ENCODE measurements at places on chromosomes 12 and 14.
A peak's percentile ranks its signal among the peaks of the same experiment; 100 is the strongest.

GRCh38 chr12:105229371-105229770 lies 6.6 kb downstream of the APPL2 start:
- DNase-seq, result no peak

GRCh38 chr12:113852264-113852663 lies 113.9 kb downstream of the RBM19 start:
- DNase-seq, result no peak

- DNase-seq, result no peak
Measured at GRCh38 chr12:120905856-120906384, 1.8 kb upstream of the SPPL3 start.

GRCh38 chr12:104163631-104164030 lies 25.6 kb upstream of the NFYB start:
- DNase-seq, result no peak

DNA sequence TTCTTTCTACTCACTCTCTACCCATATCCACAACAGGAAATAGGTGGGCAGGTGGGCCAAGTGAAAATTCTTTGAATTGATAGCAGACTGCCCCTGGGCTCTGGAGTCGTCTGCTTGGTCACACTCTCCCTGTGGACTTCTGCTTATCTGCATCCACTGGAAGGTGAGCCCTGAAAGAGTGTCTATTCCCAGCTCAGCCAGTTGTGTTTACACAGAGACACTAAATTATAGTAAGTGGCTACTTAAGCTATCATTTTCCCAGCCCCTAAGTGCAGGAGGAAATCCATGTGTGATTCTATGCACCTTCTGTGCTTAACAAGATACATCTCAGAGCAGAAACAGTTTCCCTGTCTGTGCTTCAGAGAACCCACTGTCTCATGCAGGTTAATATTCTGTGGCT lies 338.4 kb downstream of the FUT8 start:
- no peak for DNase-seq

DNA sequence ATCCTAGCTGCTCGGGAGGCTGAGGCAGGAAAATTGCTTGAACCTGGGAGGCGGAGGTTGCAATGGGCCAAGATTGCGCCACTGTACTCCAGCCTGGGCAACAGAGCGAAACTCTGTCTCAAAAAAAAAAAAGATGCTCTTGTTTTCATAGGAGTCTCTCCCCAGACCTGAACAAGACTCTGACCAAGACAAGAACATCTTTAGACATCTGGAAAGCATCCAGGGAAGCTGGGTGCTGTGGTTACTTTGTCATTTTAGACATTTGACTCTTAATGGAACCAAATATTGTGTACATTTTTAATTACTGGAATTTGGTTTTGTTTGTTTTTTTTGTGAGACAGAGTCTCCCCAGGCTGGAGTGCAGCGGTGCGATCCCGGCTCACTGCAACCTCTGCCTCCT lies 21.1 kb upstream of the ATF1 start:
- no peak for DNase-seq

DNA sequence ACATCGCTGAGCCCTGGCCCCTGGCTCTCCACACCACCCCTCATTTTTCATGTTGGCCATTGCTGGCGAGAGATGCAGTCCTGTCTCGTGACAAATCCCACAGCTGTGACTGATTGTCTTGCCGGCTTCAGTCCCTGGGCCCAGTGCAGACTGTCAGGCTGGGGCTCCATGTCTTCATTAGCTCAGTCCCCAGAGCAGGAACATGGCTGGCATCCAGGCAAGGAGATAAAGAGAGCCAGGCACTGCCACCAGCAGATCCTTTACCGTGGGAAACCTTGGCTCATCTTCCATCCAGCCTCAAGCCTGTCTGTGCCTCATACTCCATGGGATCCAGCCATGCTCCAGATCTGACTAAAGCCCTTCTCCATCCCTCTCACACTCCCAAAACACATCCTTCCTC lies 284.7 kb upstream of the FKBP4 start:
- DNase-seq, result no peak

DNA sequence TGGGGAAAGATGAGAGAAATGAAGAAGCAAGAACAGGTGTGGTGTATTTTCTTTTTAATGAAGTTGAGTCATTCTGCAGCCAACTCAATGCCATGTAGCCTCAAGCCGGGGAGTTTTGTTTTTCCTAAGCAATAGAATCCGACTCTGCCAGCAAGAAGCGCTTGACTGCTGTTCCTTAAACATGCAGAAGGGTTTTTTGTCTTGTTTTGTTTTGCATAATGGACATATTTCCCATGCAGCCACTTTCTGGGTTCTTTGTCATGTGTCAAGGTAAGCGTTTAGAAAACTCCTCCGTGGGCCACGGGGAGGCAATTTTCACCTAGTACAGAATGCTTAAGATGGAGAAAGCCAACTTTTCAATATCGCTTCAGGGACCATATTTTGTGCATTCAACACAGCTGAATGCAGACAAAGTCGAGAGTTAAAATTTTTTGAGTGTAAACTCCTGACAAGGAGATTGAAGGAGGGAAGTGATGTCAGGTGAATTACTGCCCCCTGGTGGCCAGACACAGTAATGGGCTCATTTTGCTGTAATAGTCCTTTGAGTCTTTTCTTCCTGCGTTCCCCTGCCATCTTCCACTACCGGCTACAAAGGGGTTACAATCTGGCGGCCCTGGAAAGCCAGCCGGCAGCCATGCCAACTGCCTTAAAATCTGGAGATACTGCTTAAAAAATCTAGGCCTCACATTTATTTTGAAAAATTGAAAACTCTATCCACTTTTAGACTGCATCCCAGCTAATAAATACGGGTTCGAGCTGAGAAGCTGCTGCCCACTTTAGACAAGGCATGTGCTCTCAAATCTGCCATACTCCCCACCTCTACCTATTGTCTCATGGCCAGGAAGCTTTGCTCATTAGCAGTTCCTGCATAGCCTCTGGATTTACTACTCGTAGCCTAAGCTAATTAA lies 3.2 kb upstream of the FICD start:
- DNase-seq, result peak; percentile 75

DNA sequence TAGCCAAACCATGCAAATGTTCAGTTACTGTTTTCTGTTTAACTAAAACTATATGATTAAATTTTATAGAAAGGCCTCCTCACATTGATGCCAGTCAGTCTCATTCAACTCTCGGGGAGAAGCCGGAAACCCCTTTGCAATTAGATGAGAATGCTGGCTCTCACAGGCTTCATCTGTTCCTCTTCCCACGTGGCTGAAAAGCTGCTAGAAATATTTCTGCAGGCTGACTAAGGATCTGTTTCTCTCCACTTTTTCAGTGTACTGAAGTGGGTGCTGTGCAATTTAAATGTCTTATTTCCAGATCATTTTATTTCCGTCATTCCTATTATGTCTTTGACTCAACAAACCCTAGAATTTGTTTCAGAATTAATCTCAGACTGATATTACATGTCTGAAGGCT lies 17.4 kb upstream of the KCNH3 start:
- no peak for DNase-seq

DNA sequence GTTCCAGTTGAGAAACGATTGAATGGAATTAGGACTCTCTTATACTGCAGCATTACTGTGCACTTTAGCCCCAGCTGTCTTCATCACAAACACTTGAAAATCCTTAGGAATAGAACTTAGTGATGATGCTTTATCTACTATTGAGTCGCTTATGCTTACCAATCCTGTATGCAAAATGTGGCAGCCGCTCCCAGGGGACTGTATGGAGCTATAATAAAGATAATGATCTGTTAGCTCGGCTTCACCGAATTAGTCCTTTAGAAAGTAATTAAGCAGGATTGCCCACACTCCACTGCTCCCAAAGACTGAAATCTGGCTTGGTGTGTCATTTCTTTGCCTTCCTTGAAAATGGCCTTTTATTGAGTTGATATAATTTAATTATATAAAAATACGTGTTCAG lies 10.6 kb downstream of the EML1 start:
- no peak for DNase-seq

DNA sequence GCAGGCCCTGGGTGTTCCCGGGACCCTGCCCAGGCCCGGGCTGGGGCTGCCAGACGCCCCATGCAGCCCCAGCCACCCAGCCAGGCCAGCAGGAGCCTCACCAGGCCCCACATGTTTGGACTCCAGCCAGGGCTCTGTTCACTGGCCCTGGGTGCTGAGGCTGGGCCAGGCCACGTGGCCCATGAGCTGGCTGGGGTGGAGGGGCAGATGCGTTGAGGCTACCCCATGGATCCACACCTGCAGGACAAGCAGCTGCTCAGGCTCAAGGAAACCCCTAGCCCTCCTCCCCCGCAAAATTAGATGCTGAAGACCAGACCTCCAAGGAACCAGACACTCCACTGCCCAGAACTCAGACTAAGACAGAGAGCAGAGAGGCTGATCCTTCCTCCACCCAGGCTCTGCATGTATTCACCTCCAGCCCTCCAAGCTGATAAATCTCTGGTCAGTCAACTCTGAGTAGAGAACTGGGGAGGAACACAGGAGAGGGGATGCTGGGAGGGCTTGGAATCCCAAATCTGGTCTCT lies 1.6 kb downstream of the CDH24 start:
- no peak for DNase-seq

GRCh38 chr12:119744900-119745606 lies 77.1 kb downstream of the PRKAB1 start:
- DNase-seq, result no peak

DNA sequence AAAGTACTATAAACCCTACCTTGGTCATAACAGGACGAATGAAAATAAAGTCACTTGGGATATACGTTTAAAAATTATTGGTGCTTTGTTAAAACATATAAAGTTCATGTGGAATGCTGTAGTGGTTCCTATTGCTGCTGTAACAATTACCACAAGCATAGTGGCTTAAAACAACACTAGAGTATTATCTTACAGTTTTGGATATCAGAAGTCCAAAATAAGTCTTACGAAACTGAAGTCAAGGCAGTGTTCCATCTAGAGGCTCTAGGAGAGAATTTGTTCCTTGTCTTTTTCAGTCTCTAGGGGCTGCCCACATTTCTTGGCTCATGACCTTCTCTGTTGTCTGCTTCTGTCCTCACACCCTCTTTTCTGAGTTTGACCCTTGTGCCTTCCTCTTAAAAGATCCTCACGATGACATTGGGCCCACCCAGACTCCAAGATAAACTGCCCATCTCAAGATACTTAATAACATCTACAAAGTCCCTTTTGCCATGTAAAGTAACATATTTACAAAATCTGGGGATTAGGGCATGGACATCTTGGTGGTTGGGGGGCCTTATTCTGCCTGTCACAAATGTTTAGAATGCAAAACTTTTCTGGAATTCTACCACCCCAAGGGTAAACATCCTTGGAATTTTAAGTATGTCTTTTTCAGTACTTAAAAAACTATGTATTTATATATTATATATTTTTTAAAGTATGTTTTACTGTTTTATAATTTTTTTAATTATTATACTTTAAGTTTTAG lies 178.1 kb downstream of the ETNK1 start:
- no peak for DNase-seq

- no peak for DNase-seq
Measured at GRCh38 chr12:115597157-115597712, 680.3 kb downstream of the MED13L start.

- no peak for DNase-seq
Measured at GRCh38 chr14:56129933-56130332, 11.7 kb downstream of the PELI2 start.

- DNase-seq, result no peak
Measured at GRCh38 chr12:117097159-117097558, 2.1 kb downstream of the TESC start.

DNA sequence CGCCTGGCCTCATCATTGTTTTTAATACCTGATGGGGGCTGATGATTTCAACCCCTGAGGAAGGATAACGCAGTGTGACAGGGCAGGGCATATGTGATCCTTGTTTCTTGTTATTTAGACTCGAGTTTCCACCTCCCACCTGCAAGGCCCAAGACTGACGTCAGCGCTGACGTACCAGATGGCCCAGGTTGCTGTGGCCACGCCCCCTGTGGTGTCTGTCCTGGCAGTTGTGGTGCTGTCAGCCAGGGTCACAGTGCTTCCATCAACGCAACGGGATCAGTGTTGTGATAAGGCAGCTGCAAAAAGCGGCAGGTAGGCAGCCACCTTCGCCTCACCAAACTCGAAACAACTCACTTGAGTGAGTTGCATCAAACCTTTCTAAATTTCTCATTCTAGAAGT lies 18.4 kb downstream of the DDX51 start:
- DNase-seq, result no peak

Measured in CD4-positive, alpha-beta T cell treated with Interleukin-15 for 4 hours (primary cell).